ENCODE measurements at places on chromosomes 3 and 15.

- DNase-seq: no peak
These were observed 63.7 kb downstream of the DUT start for GRCh38 chr15:48394970-48395369.

DNA sequence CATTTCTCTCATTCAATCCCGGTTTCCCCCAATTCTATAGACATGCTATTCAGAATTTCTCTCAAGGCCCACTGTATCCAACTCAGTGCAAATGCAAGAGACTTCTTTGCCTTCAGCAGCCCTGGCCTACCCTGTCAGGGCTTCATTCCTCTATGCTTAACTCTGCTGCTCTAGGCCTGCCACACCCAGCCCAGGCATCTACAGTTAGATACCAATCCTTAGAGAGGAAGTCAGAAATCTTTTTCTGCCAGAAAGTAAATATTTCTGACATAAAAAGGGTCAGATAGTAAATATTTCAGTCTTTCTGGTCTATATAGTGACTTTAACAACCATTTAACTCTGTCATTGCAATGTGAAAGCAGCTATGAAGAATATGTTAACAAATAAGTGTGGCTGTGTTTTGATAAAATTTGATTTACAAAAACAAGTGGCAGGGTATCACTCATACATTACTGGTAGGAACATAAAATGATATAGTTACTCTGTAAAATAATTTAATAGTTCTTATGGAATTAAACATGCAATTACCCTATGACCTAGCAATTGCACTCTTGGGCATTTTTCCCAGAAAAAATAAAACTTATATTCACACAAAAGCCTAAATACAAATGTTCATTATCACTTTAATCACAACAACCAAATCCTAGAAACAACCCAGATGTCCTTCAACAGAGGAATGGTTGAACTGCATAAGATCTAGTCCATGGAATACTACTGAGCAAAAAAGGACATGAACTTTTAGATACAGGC is 942.0 kb downstream of the SQOR start:
- DNase-seq: no peak

DNA sequence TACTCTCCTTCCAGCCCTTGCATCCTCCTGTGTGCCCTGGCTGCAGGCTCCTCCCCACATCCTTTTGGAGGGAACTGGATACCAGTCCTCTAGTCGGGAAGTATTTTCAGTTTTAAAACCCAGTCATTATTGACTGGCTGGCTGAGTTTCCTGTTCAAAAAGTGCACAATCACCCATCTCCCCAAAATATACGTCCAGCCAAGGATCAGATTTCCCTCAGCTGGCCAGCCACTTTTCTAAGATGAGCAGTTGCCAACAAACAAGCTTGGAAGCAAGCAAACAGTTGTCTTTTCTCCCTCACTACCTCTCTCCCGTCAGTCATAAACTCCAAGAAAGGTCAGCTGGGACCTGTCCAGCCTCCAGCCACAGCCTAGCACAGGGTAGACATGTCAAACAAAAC is 147.7 kb upstream of the GALNT15 start:
- no peak for DNase-seq

DNA sequence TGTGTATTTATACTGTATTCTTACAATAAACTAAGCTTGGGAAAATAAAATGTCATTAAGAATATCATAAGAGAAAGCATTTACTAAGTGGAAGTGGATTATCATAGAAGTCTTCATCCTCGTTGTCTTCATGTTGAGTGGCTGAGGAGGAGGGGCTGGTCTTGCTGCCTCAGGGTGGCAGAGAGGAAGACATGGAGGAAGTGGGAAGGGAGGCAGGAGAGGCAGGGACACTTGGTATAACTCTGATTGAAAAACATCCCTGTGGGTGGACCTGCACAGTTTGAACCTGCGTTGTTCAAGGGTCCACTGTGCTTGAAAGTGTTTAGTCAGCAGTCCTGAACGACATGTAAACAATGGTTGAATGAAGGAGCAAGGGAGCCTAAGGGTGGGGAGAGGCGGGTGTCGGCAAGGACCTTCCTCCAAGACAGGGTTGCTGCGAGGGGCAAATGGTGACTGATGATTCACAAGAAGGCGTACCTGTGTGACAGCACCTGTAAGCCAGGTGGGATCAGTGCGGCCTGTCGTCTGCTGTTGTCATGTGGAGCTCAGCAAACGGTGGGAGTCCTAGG is 103.8 kb upstream of the KLF13 start:
- DNase-seq: no peak

DNA sequence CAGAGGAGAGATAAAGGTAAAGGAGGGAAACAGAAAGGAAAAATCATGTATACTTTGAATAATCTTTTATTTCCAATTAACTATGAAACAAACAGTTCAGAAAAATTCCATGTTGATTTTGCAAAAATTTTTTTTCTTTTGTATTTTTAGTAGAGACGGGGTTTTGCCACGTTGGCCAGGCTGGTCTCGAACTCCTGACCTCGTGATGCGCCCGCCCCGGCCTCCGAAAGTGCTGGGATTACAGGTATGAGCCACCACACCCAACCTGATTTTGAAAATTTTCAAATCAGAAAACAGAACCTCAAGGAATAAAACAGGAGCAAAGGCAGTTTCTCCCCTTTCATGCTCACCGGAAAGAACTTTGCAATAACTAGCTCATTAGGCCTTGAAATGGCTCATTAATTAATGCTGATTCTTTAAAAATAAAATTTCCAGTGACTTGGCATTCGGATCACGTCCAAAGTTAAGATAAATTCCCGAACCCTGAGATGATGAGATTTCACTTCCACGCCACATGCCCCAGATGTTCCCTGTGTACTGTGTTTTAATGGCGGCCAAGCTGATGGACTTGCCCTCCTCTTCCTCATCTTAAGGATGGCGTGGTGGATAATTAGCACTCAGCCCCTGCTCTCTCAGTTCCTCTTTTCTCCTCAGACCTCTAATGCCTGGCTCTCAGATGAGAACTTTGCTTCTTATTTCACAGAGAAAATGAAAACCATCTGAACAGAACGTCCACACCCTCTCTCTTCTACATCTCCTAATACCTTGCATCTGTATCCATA is 10.8 kb downstream of the BCL2L10 start:
- no peak for DNase-seq

Measured in D721Med (cell line).